SK-N-SH (cell line): ENCODE measurements at places on chromosomes 2 and 18.
A peak's percentile ranks its signal among the peaks of the same experiment; 100 is the strongest.

DNA sequence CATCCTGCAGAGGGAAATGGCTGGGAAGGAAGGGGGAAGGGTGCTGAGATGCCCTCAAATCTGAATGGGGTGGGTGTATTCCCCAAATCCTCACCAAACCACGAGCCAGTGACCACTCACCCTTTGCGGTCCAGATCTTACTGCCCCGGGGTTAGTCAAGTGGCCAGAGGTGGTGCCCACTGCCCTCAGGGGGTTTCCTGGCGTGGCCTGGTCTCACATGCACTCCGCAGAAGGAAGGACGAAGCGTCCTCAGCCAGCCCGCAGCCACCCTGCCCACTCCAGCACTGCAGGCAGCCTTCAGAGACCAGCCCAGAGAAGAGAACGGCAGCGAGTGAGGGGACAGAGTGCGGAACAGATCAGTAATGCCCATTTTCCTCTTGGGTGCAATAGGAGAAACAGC is 50.4 kb downstream of the IL1RL2 start:
- H3K27ac ChIP-seq = no peak overlapping the region
- no peaks in the 10 kb centered on the region for H3K36me3 ChIP-seq
- H3K27me3 ChIP-seq = no peaks in the 10 kb centered on the region
- H3K4me1 ChIP-seq = peaks cover 4% of the 10 kb centered on the region; the same call in 1 of the 2 replicates
- DNase-seq = no peak
- no peak overlapping the region for H3K4me3 ChIP-seq

DNA sequence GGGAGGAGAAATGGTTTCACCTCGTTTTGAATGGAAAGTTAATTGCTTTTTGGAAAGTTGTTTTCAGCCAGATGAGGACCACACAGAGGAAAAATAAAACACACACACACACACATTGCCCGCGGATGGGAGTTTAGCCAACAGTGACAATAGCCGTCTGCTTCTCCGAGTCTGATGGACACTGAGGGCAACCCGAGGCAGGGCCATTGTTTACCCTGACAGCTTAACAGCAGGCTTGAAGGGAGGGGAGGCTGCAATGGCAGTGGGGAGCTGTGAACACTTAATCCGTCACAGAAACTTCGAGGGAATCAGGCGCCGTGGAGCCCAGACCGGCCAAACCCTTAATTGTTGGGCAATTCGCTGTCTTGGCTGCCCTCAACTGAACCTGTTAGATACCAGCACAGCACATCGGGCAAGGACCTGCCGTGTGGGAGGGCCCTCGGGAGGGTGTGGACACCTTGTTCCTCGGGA is 145.9 kb downstream of the ACKR3 start:
- H3K27me3 ChIP-seq = no peaks in the 10 kb centered on the region; the same call in 1 of the 2 replicates
- H3K4me1 ChIP-seq = no peaks in the 10 kb centered on the region
- no peak for DNase-seq

DNA sequence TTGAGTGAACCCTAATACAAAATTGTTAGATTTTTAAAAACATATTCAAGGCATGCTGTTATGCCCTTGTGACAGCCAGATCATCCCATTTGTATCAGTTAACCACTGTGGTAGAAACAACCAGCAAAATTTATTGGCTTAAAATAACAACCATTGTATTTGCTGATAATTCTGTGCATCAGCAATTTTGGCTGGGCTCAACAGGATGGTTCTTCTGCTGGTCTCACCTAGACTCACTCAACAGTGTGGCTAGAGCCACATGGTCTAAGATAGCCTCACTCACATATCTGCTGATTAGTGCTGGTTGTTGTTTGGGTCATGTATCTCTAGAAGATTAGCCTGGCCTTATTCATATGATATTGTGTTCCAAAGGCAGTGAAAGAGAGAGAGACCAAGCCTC is 160.1 kb upstream of the GATA6 start:
- no peak overlapping the region for H3K27ac ChIP-seq
- no peak overlapping the region for H3K4me3 ChIP-seq
- no peak for DNase-seq
- H3K36me3 ChIP-seq = no peaks in the 10 kb centered on the region
- no peaks in the 10 kb centered on the region; the same call in 1 of the 2 replicates for H3K27me3 ChIP-seq
- H3K4me1 ChIP-seq = no peaks in the 10 kb centered on the region

DNA sequence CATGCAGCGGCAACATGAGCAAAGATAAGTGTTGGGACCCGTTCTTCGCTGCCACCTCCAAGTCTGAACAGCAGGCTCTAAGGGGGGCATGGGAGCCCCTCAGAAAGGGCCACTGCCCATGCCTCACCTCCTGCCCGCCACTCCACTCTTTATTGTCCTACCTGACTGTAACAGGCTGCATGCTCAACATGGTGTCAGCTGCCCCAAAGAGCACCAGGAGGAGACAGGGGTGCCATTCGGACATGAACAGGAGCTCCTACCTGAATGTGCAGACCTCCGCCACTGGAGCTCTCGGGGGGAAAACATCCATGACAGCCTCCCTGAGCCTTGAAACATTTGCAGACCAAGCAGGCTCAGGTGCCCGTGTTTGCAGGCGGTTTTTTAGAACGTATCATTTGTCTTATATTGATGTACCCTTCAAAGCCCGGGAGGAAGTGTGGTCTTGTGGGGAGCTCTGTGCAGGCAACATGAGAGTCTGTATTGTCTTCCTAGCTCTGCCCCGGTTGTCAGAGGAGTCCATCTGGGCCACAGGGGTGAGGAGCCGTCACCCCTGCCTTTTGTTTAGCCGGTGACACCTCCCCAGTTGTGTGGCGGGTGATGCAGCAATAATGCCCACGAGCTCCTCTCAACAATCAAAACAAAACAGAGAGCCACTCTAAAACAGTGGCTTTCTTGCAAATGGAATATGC is 35.1 kb upstream of the CD8A start:
- H3K4me1 ChIP-seq = no peaks in the 10 kb centered on the region
- H3K36me3 ChIP-seq = no peaks in the 10 kb centered on the region
- no peak for DNase-seq
- H3K4me3 ChIP-seq = no peak overlapping the region
- H3K27ac ChIP-seq = no peak overlapping the region
- H3K27me3 ChIP-seq = peaks cover 20% of the 10 kb centered on the region; the same call in 1 of the 2 replicates

DNA sequence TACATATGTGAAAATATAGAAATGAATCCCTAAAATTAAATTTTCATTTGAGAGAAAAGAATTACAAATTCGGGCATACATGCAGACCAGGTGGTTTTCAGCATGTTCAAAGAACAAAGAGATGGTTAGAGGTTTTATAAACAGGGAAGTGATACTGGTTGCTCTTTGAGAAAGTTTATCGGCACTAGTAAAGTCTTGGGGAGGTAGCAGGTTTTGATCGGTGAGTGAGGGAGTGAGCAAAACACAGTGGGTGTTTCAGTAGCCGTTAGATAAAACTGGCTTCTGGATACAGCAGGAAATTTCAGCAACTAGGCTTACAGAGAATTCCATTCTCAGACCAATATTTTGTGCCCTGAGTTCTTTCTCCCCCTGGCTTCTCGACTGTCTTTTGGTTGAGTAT is 51.1 kb downstream of the DSC3 start:
- no peak overlapping the region for H3K27ac ChIP-seq
- DNase-seq = no peak
- no peaks in the 10 kb centered on the region for H3K4me1 ChIP-seq

DNA sequence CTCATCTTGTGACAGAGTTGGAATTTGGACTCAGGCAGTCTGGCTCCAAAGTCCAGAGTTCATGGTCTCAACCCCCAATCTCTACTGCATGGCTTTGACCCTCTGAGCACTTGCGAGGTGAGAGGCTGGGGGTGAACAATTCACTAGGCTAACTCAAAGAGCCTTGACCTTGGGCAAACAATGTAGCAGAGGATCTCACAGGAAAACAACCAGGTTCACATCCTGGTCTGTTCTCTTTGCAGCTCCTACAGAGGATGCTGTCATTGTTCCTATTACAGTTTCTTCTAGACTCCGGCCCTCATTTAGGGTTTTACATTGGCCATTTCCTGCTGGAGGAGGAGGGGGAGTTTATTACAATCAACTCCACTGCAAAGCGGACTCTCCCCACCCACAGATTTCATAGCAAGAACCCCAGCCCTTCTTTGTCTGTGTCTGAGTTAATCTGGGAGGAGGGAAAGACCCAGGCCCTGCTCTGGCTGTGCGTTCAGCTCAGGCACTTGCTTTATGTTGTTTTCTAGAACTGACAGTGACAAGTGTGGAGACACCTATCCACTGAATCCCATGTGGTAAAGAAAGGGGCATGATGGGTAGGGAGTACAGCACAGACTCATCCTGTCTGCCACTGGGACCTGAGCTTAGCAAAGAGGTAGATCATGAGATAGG is 101.6 kb downstream of the LBH start:
- no peaks in the 10 kb centered on the region for H3K36me3 ChIP-seq
- no peak overlapping the region for H3K4me3 ChIP-seq
- H3K27ac ChIP-seq = no peak overlapping the region
- no peaks in the 10 kb centered on the region for H3K27me3 ChIP-seq

DNA sequence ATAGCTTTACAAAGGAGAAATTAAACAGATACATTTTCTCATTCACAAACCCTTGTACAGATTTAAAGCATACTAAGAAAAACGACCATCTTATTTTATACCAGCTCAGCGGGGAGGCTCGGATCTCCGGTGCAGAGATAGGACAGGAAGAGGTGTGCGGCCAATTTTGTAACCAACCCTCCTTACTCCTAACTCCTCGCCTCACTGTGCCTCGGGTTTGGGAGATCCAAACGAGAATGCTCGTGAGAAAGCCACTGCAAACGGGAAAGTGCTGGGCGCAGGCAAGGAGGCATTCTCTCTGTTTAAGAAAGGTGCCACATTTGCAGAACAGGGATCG is 1.2 kb downstream of the KDSR start:
- H3K27me3 ChIP-seq = no peaks in the 10 kb centered on the region
- H3K36me3 ChIP-seq = peaks cover 12% of the 10 kb centered on the region
- H3K4me3 ChIP-seq = peak overlapping the region; percentile 77
- peak; percentile 22 for DNase-seq
- H3K4me1 ChIP-seq = peaks cover 3% of the 10 kb centered on the region; the same call in 1 of the 2 replicates
- peak overlapping the region; percentile 83; the same call in 1 of the 2 replicates for H3K27ac ChIP-seq

- no peak overlapping the region for H3K4me3 ChIP-seq
- H3K27me3 ChIP-seq = no peaks in the 10 kb centered on the region
- H3K4me1 ChIP-seq = no peaks in the 10 kb centered on the region
- no peak for DNase-seq
These were observed 28.4 kb upstream of the SUCLG1 start for GRCh38 chr2:84487298-84487996.

DNA sequence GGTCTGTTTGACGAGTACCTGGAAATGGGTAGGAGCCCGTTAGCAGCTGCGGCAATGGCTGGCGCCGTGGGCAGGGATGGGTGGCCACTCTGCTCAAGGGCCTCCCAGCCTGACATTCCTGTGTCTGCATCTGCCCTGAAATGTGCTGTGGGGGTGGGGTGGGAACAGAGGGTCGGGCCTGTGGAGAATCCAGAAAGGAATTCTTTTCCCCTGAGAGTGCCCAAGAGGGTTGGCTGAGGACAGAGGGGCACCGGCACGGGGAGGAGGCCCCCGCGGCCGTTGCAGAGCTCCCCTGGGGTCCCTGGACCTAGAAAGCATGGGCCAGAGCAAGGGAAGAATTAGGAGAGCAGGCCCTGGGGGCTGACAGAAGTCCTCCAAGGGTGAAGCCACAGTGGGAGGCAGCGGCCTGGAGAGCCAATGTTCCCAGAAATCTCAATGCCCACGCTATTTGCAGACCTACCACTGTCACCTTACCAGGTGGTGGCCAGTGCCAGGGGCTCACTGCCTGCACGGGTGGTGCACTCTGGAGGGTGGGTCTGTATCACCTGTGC is 27.8 kb downstream of the ANO7 start:
- H3K36me3 ChIP-seq = no peaks in the 10 kb centered on the region
- no peaks in the 10 kb centered on the region for H3K27me3 ChIP-seq
- no peak for DNase-seq
- no peak overlapping the region for H3K4me3 ChIP-seq

GRCh38 chr2:210606001-210606400 is 49.6 kb downstream of the CPS1 start:
- no peak overlapping the region for H3K4me3 ChIP-seq
- H3K36me3 ChIP-seq = peaks cover 4% of the 10 kb centered on the region; the same call in 1 of the 2 replicates
- H3K4me1 ChIP-seq = no peaks in the 10 kb centered on the region
- H3K27ac ChIP-seq = no peak overlapping the region
- H3K27me3 ChIP-seq = no peaks in the 10 kb centered on the region

GRCh38 chr18:31566576-31567306 is 24.9 kb upstream of the TTR start:
- no peaks in the 10 kb centered on the region; the same call in 1 of the 2 replicates for H3K27me3 ChIP-seq
- DNase-seq = no peak
- H3K27ac ChIP-seq = no peak overlapping the region
- H3K36me3 ChIP-seq = no peaks in the 10 kb centered on the region

DNA sequence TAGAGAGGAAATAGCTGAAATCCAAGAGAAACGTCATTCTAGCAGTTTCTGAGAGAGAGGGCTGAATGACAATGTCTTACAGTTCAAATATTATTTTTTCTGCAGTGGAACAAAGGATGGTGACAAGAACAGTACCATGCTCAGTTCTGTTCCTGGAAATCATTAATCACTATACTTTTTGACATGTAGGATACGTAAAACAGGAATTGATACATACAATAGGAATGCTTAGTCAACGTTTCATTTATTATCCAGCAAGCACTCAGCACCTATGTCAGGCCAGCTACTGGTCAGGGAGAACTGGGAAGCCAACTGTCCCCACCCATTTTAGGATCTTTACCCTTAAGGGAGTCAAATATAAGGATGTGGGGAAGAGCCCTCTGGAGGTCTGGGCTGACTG is 114.7 kb downstream of the DHRS9 start:
- no peaks in the 10 kb centered on the region for H3K36me3 ChIP-seq
- no peaks in the 10 kb centered on the region for H3K27me3 ChIP-seq
- H3K4me3 ChIP-seq = no peak overlapping the region
- no peak for DNase-seq
- H3K27ac ChIP-seq = no peak overlapping the region
- no peaks in the 10 kb centered on the region for H3K4me1 ChIP-seq

DNA sequence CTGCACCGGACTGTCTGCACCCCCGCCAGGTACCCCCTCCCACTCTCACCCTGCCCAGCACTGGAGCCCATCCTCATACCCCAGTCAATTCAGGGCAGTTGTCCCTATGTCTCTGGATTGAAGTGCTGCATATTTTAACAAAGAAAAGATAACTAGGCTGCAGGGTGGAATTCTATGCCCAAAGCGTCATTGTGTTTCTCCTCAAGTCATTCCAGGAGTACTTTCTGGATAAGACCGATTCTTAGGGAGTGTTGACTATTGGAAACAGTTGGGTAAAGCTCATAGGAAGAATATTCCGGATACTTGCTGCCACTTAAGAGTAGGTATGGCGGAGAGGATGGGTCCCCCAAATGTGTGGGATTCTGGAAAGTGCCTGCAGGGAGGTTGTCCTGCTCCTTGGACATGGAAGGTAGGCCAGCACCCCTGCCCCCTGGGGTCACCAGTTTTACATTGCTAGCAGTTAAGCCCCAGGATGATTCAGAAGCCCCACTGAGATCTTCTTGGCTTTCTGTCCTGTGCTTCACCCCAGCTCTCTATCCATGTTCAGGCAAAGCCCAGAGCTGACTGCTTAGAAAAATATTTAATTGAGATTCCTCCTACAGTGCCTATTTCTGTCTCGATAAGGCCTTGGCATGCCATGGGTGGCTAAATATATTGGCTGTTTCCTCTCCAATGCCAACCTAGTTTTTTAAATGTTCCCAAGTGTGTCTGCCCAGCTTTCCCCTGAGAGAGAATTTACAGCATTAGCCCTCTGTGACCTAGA is 48.2 kb downstream of the RPL37A start:
- H3K4me3 ChIP-seq = no peak overlapping the region
- H3K4me1 ChIP-seq = peaks cover 3% of the 10 kb centered on the region; the same call in 1 of the 2 replicates
- no peaks in the 10 kb centered on the region for H3K36me3 ChIP-seq
- H3K27ac ChIP-seq = peak overlapping the region; percentile 70
- no peak for DNase-seq
- no peaks in the 10 kb centered on the region for H3K27me3 ChIP-seq

GRCh38 chr2:175577368-175577970 is 396.0 kb upstream of the ATP5MC3 start:
- H3K4me1 ChIP-seq = no peaks in the 10 kb centered on the region
- no peaks in the 10 kb centered on the region for H3K36me3 ChIP-seq
- no peak overlapping the region for H3K4me3 ChIP-seq
- H3K27me3 ChIP-seq = no peaks in the 10 kb centered on the region
- no peak overlapping the region for H3K27ac ChIP-seq
